ENCODE measurements at places on chromosomes 1 and 21. TPM values are rescaled to one million over a fixed set of nuclear protein-coding genes. Genes with fewer than 3 reads are reported as not detected.

IGSF3 gene
- 17.5 TPM for total RNA-seq

EFNA1 gene
- 41.5 TPM for total RNA-seq

CCDC181 gene
- 0.56 TPM for total RNA-seq

NHLH1 gene
- not detected for total RNA-seq

FMN2 gene
- not detected for total RNA-seq

All from Right ventricle myocardium superior (tissue), 1 donor.